ENCODE measurements at places on chromosomes 11 and 22. TPM values are rescaled to one million over a fixed set of nuclear protein-coding genes. Genes with fewer than 3 reads are reported as not detected.

The ADAMTS15 gene
- total RNA-seq: 0.08 TPM

The MOV10L1 gene
- total RNA-seq: not detected

The C22orf42 gene
- not detected for total RNA-seq

The TRIM29 gene
- total RNA-seq: not detected

The GPR83 gene
- not detected for total RNA-seq
